Uterus (tissue), 4 donors: ENCODE measurements at places on chromosomes 7 and 10. TPM values are rescaled to one million over a fixed set of nuclear protein-coding genes. Genes with fewer than 3 reads are reported as not detected.

DNA sequence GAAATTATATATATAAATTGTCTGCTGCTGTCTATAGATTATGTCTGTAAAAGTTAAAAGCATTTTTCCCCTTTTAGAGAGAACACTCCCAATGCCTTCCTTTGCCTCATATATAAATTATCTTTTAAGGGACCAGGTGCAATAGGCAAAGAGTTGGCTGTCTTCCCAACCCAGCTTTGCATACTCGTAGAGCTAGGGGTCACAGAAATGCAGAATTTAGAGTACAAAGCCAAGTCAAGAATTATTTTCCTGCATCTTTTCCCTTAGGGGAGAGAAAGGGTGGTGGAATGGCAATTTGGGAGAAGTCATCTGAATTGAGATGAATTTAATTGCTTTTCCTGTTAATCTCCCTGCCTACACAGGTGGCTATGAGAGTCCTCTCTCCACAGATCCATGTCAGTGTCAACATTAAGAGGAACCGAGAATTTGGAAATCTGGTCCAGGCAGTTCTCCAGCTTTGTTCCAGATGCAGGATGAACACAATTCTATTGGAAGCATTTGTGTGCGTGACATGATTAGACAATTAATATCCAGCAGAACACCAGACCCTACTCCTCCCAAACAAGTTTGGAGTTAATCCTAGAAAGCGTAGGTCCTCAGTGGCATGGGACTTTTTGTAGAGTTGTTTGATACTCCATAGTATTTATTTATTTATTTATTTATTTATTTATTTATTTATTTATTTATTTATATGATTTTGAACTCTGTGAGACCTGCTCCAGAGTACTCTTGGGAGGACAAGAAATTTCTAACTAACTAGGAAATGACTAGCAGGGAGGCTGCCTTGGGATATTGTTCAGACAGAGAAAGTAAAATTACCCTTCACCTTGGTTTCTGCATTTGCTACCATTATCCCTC, 80.3 kb upstream of the SKAP2 start:
- no peak for DNase-seq

DNA sequence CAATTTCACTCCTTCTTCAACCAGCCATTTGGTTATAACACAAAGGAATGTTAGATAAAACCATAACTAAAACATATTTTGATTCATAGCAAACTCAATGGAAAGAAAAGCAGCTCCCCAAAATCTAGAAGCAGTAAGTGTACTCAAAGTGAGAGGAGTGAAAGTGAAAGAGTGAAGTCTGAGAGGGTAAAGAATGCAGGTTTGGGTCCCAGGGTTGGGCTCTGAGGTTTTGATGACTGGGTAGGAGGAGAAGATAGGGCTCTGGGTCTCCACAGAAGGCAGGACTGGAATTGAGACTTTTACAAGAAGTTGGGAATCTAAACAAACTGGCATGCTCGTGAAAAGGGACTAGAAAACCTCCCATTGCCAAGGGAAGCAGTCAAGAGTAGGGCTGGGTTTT, 85.4 kb upstream of the RSU1 start:
- DNase-seq, result no peak

The SRRM3 gene
- 6.9 TPM for total RNA-seq

The NEURL1 gene
- total RNA-seq, result 4.6 TPM

The STEAP2 gene
- total RNA-seq, result 48.2 TPM

The DOCK1 gene
- total RNA-seq, result 80.4 TPM

GRCh38 chr7:3028071-3028757, 15.5 kb downstream of the CARD11 start:
- DNase-seq, result no peak

The CAPZA2 gene
- 467 TPM for total RNA-seq

The SPDYE6 gene
- not detected for total RNA-seq

DNA sequence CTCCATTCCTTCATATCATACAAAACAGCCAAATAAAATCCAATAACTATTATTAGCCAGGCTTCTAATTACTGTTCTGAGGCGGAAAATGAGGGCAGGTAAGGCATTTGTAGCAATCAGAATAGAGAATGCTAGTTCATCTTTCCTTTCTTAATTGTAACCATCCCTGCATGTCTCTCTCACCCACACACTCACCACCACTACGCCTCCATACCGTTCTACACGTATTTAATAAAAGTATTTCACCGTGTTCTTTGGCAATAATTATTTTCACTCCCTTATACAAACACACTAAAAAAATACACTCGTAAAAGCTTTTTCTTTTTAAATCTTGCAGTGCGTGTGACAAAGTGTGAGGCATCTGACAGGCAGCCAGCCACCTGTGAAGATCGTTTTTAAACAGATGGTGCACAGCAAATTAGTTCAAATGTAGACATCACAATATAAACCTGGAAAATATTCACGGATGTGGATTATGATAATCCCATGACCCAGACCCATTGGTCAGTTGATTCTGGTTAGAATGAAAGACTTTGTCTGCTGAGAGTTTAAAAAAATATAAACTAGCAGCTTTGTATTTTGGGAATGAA, 653.6 kb downstream of the REEP3 start:
- DNase-seq, result no peak

- DNase-seq, result peak; percentile 1
Observed at GRCh38 chr10:131825960-131826650, 74.7 kb upstream of the PPP2R2D start.

DNA sequence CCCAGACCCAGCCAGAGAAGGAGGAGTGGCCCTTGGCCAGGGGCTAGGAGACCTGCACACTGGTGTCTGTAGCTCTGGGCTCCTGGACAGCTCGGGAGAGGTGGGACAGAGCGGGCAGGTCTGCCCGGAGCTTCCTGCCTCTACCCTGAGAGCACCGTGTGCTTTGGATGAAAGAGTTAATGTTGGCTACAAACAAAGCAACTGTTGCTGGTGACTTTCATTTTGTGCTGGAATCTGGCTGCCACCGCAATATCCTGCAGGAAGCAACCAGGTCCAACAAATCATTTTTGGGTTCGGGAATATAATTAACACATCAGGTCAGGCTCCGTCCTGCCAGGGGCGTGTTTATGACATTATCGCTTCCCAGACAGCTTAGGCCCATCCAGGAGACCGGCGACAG, 441.8 kb upstream of the MKI67 start:
- DNase-seq, result no peak

The TWIST1 gene
- total RNA-seq, result 18.5 TPM

DNA sequence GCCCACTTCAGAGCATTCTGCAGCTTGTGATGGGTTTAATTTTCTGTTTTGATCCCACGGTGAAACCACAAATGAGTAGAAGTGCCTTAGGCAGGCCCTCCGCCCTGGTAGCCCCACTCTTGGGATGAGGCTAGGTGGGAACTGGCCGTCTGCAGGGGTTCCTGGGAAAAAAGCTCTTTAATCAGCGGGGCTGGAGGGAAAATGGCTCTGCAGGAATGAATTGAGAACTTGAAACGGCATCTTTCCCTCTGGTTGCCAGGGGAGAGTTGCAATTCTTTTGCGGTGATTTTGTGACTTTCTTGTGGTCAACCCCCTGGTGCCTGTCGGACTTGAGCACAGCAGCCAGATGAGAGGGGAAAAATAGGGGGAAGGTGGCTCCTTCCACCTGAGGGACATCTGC, 32.7 kb downstream of the COL26A1 start:
- no peak for DNase-seq

GRCh38 chr10:15751046-15751445, 31.3 kb upstream of the ITGA8 start:
- DNase-seq, result no peak

The KLF14 gene
- not detected for total RNA-seq

The KCNIP2 gene
- total RNA-seq, result 8.6 TPM

DNA sequence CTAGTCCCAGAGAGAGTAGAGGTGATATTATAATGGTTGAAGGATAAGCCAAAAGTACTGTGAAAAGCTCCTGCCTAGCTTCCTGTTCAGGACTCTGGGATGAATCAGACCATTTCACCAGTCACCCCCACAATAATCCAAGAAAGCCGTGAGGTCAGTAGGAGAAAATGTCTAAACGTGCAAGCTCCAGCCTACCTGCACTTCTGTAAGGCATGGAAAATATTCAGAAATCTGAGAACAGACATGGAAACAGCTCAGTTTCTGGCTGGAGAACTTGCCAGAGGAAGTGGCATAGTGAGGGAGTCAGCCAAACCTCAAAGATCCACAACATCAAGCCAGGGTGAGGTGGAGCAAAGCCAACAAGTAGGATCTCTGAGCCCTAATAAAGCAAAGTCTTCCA, 58.2 kb downstream of the ELAPOR2 start:
- DNase-seq, result no peak

DNA sequence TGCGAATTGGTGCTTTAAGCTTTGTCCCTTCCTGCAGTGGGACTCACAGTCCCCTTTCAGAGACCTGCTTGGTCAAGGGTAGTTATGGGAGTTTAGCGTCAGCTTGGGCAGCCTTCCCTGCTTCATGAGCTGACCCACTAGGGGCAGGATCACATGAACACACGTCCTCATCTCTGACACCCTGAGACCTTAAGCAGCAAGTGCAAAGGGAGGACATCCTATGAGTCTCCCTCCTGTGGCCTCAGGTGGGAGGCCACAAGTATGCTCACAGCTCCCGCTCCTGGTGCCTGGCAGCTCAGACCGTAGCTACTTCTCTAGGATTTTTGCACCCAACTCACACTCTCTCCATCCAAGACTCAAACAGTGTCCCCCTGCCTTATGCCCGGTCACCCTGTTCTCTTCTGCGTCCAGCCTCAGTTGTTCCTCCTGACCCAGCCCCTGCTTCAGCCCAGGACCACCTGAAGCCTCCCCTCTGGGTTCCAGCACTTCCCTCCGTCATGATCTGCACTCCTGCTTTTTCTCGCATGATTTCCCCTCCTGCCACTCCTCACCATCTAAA, 136.6 kb upstream of the FAM20C start:
- DNase-seq, result no peak
